ENCODE measurements at places on chromosomes 1 and 21.

DNA sequence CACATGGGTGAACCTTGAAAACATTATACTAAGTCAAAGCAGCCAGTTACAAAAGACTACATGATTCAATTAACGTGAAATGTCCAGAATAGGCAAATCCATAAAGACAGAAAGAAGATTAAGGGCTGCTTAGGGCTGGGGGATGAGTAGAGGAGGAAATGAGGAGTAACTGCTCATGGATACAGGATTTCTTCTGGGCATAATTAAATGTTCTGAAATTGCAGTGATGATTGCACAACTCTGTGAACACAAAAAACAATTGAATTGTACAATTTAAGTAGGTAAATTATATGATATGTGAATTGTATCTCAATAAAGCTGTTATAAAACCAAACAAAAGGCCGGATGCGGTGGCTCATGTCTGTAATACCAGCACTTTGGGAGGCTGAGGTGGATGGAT, 52.2 kb downstream of the RERE start:
- no peak for DNase-seq

DNA sequence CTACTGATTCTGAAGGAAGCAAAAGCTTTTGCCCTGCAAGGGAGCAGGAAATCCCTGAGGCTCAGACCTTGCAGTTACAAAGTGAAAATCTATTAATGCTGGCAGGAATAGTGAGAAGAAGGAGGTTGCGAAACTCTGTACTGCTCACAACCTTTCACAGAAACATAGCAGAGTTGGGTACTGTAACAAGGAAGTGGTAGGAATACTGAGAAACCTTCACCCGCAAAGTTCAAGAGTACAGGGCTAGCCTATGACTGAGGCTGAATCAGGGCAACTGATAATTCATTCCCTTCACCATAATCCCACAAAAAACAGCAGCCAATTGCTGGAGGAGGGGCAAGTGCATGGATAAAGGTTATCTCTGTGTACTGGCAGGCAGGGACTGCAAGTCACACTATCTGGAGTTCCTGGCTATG, 23.9 kb upstream of the KCTD3 start:
- DNase-seq, result peak; percentile 13

DNA sequence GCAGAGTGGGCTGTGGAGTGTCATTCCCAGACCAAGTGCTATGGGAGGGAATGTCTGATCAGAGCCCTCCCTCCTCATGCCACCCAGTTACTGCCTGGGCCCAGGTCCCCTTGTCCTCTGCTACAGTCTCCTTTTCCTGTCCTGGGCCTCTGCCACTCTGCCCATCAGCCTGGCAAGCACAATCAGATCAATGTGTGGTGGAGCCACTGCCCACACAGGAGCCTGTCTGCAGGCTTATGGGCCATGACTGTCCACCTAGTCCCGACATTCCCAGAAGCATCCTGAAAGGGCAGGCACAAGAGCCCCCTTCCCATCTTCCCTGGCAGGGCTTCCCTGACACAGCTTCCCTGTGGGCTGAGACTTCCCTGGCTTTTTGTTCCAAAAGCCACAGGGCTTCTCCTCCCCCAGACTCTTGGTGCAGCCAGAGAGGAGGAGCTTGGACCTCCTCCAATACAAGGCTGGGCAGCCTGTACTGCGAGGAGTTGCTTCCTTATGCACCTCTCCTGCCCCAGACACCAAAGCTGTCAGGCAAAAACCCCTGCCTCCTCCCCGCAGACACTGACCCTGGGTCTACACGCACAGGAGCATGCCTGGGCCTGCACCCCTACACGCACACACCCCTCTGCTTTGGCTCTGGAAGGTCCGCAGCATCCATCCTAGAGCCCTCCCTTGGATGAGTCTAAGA, 29.2 kb upstream of the CNTN2 start:
- DNase-seq, result peak; percentile 27

GRCh38 chr1:197674286-197674685, 101.0 kb downstream of the DENND1B start:
- no peak for DNase-seq

GRCh38 chr1:152448095-152448494, 34.0 kb upstream of the CRNN start:
- DNase-seq, result no peak

DNA sequence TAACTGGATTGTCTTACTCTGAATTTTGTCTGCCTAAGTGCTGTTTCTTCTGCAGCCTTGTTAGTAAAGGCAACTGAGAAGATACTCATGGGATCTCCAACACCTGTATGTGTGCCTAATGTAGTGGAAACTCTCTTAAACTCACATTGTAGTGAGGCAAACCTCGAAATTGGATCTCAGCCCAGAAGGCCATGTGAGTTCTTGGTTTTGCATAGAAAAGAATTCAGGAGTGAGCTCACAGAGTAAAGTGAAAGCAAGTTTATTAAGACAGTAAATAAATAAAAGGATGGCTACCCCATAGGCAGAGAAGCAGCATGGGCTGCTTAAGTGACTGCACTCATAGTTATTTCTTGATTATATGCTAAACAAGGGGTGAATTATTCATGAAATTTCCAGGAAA, 1344.7 kb downstream of the NCAM2 start:
- peak; percentile 47 for DNase-seq

- no peak for DNase-seq
Observed at GRCh38 chr1:229434005-229434640, at the start of gene ACTA1. Gene ACTA1, minus strand, starts transcription at chr1:229434094. Its CDS starts 979 bp downstream, at chr1:229433115.

GRCh38 chr1:115748401-115749150, 19.9 kb downstream of the CASQ2 start:
- DNase-seq, result peak; percentile 66

DNA sequence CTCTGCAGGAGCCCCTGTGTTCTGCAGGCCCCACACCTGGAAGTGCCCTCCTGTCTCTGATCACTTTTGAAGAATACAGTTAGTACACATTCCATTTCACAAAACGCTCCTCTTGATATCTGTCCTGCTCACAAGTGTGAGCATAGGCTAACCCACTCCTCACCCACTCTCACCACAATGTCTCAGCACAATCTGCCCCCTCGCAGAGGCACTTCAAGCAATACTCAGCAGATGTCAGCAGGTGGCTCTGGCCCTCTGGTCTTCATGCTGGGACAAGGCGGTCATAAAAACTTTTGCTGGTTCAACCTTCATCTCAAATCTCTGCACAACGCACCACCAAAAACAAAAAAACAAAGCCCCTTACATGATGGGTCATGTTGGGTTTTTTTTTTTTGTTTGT, 671.2 kb downstream of the MATN1 start:
- DNase-seq, result no peak

GRCh38 chr1:86951430-86951829, 37.0 kb downstream of the HS2ST1 start:
- DNase-seq, result no peak

- DNase-seq, result no peak
Observed at GRCh38 chr21:31220575-31220974, 123.5 kb downstream of the TIAM1 start.

DNA sequence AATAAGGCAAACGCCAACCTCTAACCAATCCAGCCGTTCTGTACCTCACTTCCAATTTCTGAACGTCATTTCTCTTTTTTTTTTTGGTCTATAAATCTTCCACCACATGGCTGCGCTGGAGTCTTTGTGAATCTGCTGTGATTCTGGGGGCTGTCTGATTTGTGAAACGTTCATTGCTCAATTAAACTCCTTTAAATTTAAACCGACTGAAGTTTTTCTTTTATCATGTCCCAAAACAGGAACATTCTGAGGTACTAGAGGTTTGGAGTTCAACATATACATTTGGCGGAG, 65.5 kb upstream of the BACH1 start:
- DNase-seq, result no peak

GRCh38 chr1:44721485-44722361, 9.2 kb downstream of the RNU5D-1 start:
- peak; percentile 98 for DNase-seq

GRCh38 chr1:9121496-9122409, 7.1 kb downstream of the GPR157 start:
- no peak for DNase-seq

- no peak for DNase-seq
Observed at GRCh38 chr1:82153272-82153629, 352.5 kb downstream of the ADGRL2 start.

DNA sequence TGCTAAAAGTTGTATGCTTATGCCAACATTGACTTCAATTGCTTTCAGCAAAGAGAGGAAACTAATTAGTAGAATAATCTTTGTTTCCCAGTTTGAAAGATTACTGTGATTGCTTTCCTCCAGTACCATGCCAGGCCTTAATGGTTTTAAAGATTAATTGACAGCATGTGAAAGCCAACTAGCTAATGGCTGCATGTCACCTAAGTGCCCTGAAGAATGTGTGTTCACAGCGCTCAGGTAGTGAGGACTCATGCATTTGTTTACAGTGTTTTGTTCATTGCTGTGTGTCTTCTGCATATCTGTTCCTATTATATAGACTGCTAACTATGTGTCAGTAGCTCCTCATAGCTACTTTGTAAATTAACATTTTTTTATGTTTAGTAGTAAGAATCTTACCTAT, 335.6 kb downstream of the LRRIQ3 start:
- no peak for DNase-seq

- no peak for DNase-seq
Observed at GRCh38 chr1:166975361-166976129, at the start of gene ILDR2. Gene ILDR2, minus strand, starts transcription at chr1:166975540. Its CDS starts 272 bp downstream, at chr1:166975268.

DNA sequence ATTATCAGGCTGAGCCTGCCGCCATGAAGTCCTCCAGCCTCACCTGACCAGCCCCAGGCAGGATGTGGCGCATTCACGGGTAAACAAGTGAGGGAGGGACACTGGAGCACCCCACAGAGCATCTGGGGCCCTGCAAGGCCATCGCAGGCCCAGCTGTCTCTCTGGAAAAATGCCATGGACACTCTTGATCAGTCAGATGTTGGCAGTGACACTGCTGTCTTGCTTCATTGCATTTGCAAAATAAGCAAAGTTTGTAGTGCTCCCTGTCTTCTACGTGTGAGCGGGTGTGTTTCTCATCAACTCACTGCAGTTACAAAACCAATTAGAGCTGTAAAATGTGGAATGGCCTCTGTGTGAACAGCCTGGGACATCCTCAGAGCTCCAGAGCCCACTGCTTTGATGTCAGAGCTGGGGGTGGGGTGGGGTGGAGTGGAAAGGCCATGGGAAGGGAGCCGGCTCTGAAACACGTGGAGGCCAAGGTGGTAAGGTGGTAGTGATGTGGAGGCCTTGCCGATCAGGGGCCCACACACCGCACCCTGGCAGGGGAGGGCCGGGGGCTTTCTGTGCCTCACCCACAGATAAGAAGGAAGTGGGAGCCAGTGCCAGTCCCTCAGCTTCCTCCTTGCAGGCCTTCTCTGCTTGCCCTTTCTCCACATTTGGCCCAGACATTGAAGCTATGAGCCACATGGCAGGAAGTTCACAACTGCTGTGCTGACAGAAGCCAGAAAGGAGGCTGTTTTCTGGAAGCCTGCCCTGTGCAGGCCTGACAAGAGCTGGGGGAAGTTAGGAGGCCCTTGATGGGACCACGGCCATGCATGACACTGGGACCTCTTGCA, 254.9 kb downstream of the RHOU start:
- peak; percentile 35 for DNase-seq

GRCh38 chr1:166026143-166026542, 140.7 kb downstream of the FAM78B start:
- DNase-seq, result no peak

- DNase-seq, result no peak
Observed at GRCh38 chr1:208009706-208010444, 99.0 kb upstream of the CD34 start.

DNA sequence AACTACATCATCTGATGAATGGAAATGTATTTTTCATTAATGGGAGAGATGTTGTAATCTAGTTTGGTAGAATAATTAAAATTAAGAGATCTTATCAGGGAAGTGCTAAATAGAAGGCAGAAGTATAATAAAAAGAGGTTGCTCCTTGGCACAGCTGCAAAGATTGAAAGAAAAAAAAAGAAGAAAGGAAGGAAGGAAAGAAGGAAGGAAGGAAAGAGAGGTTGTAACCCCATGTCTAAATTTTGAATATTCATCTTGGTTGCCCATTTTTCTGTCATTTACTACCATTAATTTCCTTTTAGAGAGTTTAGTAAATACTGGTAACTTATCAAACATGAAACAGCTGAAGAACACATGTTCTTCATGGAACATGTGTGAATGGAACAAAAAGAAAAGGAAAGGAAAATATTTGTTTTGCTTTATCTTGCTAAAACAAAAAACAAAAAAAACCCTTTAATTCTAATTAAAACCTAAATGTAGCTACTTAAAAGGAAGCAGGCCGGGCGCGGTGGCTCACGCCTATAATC, 10.5 kb upstream of the MDM4 start:
- DNase-seq, result no peak

- DNase-seq, result no peak
Observed at GRCh38 chr1:228992044-228992443, 256.8 kb downstream of the RHOU start.

GRCh38 chr1:167718914-167719691, 2.7 kb upstream of the MPZL1 start:
- no peak for DNase-seq

- DNase-seq, result peak; percentile 100
Observed at GRCh38 chr21:41678924-41679318, 87.9 kb downstream of the RIPK4 start.

DNA sequence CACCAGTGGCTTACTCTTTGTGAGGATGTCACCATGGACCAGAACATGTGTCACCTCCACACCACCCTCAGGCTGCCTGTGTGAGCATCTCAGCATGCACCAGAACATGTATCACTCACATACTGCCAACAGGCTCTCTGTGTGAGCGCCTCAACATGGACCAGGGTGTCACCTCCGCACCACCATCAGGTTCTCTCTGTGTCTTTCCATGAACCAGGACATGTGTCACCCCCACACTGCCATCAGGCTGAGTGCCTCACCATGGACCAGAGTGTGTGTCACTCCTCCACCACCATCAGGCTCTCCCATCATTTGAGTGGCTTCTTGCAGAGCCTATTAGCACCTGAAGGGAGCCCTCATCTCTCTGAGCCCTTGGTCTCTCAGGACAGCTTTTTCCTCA, 125.2 kb downstream of the ZNF648 start:
- no peak for DNase-seq

DNA sequence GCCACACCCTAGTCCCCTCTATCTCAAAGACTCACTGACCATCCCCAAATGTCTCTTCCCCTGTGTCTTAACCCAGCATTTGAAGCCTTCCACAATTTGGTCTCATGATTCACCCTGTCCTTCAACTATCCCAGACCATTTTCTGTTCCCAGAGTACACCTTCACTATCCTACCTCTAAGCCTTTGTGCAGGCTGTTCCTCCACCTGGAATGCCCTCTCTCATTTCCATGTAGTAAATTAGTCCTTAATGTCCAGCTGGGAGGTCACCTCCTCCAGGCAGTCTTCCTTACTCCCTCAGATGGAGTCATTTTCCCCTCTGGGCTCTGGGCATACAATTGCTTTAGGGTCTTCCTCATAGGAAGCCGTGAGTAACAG, 31.1 kb upstream of the EPB41 start:
- DNase-seq, result no peak

GRCh38 chr1:244381878-244382565, 69.7 kb downstream of the ADSS2 start:
- DNase-seq, result no peak

- DNase-seq, result no peak
Observed at GRCh38 chr1:46171351-46171750, 3.5 kb upstream of the TSPAN1 start.

DNA sequence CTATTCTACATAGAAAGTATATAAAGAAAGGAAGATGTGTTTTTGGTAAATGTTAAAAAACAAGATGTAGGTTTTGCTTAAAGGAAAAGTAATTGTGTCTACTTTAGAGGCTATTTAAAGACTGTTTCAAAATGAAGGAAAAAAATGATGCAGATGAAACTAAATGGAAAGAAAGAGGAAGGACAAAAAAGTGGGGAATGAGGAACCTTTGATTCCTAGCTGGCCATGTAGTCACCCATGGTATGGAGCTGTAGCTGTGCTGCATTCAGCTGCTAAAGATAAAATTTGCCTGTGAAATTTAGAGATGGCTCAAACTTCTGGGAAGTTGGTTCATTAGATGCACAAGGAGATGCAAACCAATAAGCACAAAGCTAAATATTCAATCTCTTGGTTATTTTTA, 86.8 kb upstream of the SERBP1 start:
- no peak for DNase-seq

Data from H4 (cell line).